ENCODE measurements at places on chromosomes 5 and 9.

DNA sequence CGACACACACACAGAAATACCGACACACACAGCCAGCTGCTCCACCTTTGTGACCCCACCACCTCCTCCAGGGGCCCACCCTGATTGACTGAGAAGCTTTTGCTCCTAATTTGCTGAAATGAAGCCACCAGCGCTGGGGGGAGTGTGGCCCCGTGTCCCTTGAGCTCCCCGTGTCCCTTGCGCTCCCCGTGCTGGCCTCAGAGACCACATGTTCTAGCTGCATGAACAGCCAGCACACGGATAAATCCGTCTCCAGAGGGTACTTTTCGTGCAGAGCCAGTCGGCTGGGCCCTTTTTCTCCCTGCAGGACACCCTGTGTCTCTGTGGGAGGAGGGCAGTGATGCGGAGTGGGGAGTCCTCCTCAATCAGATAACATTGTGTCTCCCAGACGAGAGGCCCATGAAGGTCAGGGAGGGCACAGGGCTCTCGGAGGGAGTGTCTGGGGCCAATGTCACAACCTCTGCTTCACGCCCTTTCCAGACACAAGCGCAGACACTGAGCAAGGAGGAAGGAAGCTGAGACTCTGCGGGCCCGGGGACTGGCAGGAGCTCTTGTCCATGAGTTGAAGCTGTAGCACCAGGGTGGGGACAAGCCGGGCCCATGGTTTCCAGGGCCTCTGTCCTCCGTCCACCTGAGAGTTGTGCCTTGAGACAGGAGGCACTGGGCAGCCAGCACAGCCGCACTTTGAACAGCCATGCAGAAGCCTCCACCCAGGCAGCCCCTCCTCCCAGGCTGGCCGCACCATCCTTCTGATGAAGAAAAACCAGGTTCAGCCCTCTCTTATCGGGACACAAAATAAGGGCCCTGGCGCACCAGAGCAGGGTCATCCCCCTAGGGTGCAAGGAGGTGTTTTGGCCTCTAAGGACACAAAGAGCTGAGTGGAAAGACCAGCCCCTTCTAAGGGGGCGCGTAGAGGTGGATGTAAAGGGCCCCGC lies 36.4 kb upstream of the SLC6A19 start:
- no peak for DNase-seq

- DNase-seq = no peak
Observed at GRCh38 chr9:2602704-2603116, 18.9 kb upstream of the VLDLR start.

- no peak for DNase-seq
Observed at GRCh38 chr9:5721279-5722087, 92.6 kb downstream of the RIC1 start.

- no peak for DNase-seq
Observed at GRCh38 chr5:61790678-61791077, 458.6 kb downstream of the ZSWIM6 start.

DNA sequence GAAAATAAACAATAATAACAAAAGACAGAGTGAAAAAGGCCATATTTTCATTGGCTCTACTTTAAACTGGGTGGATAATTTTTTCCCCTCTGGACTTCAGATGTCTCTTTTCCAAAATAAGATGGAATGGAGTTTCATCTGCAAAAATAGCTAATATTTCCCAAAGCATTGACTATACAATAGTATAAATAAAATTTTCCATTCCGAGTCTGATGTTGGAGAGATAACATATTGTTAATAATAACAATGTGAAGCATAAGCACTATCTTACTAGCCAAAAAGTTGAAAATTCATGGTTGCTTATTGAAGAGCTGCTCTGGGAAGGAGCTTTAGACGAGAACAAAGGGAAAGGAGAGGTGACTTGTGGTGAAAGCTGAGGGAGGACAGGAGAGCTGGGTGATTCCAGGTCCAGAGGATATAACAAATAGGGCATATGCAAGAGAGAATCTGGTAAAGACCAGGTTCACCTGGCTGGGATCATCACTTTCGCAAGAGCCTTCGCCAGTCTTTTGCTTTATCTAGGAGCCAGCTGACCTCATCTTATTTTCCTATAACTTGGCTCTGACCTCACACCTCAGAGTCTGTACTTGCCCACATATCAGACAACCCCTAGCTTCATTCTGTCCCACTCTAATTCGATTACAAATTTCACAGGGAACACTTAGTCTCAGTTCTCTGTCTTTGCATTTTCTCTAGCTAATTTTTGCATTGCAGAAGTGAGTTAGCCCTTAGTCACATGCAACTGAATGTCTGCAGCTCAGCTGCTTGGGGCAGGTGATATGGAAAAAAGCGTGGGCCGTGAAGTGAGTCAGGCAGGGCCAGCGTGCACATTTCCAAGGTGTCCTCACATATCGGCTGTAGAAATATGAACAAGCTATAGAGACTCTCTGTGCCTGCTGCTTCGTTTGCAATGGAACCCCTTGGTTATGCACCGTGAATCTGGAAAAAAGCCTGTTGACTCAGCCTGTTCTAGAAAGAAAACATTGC lies 7.6 kb upstream of the ZNF474 start:
- DNase-seq = no peak

DNA sequence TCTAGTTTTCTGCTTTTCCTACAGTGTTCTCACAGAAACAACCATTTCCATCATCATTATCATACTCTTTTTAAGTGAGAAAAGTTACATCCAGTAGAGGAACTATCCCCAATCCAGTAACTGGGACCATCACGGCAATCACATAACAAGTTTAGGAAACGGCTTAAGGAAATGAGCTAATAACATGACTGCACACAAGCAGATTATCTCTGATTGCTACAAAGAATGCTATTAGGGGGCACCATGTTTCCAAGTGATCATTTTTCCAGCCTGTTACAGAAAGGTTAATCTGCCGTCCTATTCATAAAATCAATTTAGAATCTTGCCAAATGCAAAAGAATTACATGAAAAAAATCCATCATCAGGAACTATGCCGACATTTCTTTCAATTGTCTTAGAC lies 94.6 kb downstream of the EFNA5 start:
- DNase-seq = no peak

GRCh38 chr5:16493261-16493660 lies 27.7 kb upstream of the ZNF622 start:
- DNase-seq = no peak

- no peak for DNase-seq
Observed at GRCh38 chr9:91248707-91249106, 113.0 kb downstream of the AUH start.

- DNase-seq = no peak
Observed at GRCh38 chr5:174718880-174719610, 5.3 kb upstream of the MSX2 start.

Measured in stimulated activated CD8-positive, alpha-beta memory T cell treated with anti-CD3 and anti-CD28 coated beads, Interleukin-4, amount 100 ng/mL, for 4 hours (primary cell).